ENCODE measurements at places on chromosomes 5 and 9.

DNA sequence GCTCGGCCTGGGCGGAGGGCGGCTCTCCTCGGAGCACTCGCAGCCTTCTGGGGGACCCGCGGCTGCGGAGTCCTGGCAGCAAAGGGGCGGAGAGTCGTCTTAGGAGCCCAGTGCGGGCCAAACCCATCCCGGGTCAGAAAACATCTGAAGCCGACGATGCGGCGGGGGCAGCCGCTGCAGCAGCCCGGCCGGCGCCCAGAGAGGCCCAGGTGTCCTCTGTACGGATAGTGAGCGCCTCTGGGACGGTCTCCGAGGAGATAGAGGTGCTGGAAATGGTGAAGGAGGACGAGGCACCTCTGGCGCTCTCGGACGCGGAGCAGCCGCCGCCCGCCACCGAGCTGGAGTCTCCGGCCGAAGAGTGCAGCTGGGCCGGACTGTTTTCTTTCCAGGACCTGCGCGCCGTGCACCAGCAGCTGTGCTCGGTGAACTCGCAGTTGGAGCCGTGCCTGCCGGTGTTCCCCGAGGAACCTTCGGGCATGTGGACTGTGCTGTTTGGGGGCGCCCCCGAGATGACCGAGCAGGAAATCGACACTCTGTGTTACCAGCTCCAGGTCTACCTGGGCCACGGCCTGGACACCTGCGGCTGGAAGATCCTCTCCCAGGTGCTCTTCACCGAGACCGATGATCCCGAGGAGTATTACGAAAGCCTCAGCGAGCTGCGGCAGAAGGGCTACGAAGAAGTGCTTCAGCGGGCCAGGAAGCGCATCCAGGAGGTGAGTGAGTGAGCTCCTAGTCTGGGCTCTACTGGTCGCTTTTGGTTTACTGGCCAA lies 1.2 kb downstream of the JMY start:
- peak; percentile 24 for DNase-seq

- no peak for DNase-seq
Observed at GRCh38 chr5:68049053-68049713, 166.4 kb upstream of the PIK3R1 start.

DNA sequence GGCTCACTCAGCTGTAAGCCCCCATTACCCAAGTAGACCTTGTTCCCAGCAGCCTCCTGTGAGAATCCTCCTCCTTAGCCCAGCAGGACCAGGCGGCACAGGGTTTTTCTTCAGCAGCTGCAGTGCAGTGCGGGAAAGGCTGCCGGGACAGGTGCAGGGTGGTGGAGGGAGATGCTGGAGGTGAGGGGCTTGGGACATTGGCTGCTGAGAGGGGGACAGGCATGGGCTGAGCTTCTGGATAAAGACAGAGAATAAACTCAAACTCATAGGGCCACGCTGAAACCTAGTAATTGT lies 174.7 kb downstream of the CACNA1B start:
- no peak for DNase-seq

DNA sequence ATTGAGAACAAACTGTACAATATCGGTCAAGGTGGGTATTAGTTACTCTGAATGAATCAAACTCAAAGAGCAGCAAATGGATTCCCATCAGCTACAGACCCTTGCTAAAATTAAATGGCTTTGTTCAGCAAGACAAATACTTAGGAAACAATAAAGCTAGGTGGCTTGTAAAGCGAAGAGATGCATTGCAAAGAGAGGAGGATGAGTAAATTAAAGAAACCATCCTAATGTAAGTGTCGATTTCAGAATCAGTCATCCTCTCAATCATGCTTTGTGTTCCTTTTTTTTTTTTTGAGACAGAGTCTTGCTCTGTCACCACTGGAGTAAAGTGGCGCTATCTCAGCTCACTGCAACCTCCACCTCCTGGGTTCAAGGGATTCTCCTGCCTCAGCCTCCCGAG lies 359.2 kb upstream of the ZNF462 start:
- DNase-seq, result no peak

DNA sequence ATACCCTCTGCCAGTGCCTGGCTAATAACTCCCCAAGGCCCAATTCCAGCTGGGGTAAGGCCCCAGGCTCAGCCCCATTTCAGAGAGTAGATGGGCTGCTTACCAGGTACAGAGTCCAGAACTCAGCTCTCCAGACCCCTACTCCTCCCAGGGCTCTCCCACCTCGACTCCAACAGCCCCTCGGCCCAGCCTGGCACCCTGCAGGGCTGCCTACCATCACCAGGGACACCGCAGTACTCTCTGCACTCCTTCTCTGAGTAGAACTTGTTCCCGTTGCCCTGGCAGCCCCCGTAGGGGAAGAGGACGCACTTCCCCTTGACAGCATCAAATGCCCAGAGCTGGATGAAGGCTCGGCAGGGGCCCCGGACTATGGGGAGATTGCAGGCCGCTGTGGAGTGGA lies 17.4 kb downstream of the AMBP start:
- no peak for DNase-seq

DNA sequence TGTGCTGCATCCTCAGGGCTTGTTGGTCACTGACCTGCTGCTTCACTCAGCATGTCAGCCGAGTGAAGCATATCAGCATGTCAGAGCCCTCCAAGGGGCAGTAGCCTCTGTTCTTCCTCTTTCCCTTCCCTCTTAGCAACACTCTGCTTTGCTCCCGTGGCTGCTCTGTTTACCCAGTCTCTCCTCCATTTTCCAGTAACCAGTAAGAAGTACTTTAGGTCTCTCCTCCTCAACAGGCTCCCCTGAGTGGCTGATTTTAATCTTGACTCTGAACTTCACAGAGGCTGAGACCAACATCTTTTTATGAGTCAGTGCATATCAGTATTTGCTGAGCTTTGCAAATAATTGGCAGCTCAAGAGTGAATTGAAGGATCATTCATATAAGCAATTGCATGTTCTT lies 18.6 kb upstream of the ADRB2 start:
- DNase-seq, result no peak

GRCh38 chr5:73692981-73693380 lies 67.0 kb downstream of the ARHGEF28 start:
- no peak for DNase-seq

DNA sequence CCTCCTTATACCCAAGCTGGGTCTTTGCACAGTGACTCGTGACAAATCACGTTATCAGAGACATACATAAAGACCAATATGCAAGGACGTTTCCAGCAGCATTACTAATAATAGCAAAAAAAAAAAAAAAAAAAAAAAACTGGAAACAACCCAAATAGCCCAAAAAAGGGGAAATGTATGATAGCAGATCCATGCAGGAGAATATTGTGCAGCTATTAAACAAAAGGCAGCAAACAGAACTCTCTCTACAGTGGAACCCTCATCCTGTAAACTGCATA lies 37.7 kb downstream of the C5orf15 start:
- DNase-seq, result no peak

- no peak for DNase-seq
Observed at GRCh38 chr5:84057211-84057610, 327.5 kb downstream of the EDIL3 start.

DNA sequence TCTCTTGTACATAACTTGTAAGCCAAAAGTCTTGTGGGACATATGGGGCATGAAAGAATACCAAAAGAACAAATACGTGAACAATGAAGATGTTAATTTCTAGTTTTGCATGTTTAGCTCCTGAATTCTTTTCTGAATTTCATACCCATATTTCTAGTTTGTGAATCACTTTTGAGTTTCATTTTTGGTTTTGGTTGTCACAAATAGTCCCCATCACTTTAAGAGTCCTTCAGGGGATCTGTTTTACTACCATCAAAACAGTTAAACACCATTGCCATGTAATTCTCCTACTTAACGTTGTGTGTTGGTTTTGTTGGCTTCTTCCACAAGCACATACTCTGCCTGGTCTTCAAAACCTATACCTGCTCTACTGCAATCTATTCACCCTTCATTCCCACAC lies 27.0 kb downstream of the VCAN start:
- DNase-seq, result no peak

GRCh38 chr5:84403773-84404172 lies 19.1 kb upstream of the EDIL3 start:
- no peak for DNase-seq

DNA sequence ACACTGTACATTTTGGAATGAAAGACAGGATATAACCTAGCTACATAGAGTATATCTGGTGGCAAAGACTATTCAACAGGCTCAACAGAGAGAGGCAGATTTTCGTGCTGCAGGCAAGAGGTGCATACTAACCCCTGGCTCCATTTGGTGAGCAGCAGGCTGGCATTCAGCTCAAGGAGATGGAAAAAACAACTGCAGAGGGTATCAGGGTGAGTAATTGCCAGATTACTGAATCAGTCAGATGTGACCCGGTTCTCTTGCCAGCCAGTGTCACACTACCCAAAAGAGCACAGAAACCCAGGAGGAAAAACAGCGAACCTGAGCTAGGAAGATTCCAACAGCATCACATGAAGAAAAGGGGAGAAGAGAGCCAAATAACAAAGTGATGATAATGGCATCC lies 130.4 kb upstream of the PRLR start:
- DNase-seq, result no peak

DNA sequence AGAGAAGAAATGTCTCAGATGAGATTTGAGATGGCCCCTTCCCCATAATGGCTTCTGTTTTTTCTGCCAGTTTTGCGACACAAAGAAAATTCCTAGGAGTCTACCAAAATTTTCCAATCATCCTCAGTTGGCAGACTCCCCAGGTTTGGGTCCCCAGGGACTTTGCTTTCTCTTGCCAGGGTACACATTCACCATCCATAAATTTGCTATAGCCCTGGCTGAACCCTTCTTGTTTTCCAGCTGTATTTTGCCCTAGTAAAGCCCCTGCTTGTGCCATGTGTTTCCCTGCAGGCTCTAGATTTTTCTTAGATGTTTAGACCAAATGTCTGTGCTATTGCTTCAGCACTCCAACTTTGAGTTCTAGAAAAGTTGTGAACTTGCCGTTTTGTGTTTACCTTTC lies 283.2 kb downstream of the ANXA1 start:
- no peak for DNase-seq

GRCh38 chr9:79300068-79300467 lies 271.7 kb upstream of the TLE4 start:
- no peak for DNase-seq

DNA sequence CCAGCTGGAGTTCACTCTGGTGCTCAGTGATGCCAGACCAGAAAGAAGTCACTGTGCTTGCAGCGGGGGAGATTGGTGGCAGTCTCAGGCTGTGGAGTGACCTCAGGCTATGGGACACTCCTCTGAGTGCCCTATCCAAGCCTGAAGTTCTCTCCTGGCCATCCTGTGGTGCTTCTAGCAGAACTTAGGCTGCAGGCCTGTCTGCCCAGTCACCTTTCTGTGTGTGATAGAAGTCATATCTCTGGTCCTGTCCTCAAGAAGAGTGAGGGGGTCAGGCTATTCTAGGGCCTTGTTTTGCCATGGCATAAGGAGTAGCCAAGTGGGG lies 9.3 kb downstream of the PDLIM4 start:
- DNase-seq, result no peak

- no peak for DNase-seq
Observed at GRCh38 chr5:94793113-94793815, 174.8 kb downstream of the SLF1 start.

- no peak for DNase-seq
Observed at GRCh38 chr9:21016701-21017491, 14.5 kb downstream of the HACD4 start.

DNA sequence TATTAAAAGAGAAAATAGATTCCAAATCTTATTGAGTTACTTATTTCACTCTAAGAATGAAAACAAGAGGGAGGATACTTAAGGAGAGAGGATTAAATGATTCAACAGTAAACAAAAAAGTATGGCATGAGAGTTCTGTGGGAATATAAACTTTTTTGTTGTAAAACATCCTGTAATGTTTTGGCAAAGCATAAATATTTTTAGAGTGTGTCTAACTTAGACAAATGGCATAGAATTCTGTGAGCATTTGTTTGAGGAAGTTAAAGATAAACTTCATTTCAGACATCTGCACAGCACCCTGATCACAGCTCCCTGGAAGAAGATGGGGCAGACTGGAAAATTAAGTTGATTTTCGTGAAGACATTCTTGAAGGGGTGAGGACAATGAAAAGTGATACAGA lies 246.8 kb upstream of the HAPLN1 start:
- no peak for DNase-seq

GRCh38 chr9:129305246-129305645 lies 127.2 kb upstream of the IER5L start:
- no peak for DNase-seq

DNA sequence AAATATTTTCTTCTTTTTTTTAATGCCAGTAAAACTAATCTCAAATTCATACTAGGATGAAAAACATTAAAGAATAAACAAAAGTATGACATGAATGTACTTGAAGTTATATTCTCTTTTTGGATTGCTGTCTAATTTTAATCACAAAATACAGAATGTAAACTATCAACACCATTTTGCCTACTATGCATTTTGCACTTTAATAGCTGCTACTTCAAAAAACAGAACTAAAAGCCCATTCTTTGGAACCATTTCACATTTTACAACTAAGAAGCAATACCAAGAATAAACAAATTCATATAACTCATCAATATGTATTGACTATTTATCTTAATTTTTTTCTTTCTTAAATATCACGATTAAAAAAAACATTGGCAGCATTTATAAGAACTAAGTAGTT lies 58.1 kb downstream of the ADAMTS6 start:
- DNase-seq, result no peak

GRCh38 chr9:134253606-134254205 lies 72.5 kb upstream of the RXRA start:
- DNase-seq, result no peak

- no peak for DNase-seq
Observed at GRCh38 chr9:35681341-35682002, 7.7 kb downstream of the CA9 start.

- no peak for DNase-seq
Observed at GRCh38 chr5:132267931-132268768, 10.7 kb downstream of the PDLIM4 start.

DNA sequence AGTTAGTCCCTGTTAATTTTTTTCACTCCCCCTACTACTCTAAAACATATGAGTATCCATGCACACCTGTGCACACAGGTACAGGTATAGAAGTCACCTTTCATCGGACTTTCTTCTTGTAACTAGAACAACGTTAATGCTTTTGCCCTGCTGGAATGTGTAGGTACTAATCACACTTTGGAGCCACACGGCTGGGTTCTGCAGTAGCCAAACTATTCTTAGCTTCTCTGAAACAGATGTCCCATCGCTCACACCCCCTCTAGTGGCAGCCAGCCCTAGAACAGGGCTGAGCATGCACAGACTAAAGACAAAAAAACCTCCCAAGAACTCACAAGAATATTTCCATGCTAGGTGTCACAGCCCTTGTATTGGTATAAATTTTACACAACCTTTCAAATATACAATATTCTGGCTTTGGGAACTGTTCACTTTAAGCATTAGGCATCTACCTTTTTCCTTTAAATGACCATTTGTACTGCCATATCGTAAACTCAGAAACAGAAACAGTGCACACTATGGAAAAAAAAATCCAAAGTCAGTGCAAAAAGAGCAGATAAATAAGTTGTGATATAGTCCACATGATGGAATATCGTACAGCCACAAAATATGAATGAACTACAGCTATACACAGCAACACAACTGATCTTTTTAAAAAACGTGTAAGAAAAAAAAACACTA lies 64.0 kb downstream of the RETREG1 start:
- peak; percentile 81 for DNase-seq

All from left ventricle myocardium inferior (tissue), 1 donor.